Activated CD8-positive, alpha-beta memory T cell treated with anti-CD3 and anti-CD28 coated beads for 48 hours (primary cell): ENCODE measurements at places on chromosomes 2 and 18.

GRCh38 chr2:161243312-161243711, 64.9 kb upstream of the PSMD14 start:
- DNase-seq = no peak

DNA sequence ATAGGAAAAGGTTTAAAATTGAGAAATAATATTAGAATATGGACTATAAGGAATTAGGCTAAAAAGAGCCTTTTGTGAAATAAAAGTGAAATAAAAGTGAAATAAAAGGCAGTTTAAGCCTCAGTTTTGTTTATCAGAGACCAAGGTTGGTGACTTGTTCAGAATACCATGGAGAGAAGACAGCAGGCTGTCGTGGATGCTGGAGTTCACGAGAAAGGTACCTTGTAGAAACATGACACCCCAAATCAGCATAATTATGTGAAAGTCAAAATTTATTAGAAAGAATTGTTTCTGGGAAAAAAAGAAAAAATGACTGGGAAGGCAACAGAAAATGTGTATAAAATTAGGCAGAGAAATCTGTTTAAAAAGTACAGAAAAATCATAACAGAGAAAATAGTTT, 46.5 kb upstream of the SPAG16 start:
- DNase-seq = no peak

DNA sequence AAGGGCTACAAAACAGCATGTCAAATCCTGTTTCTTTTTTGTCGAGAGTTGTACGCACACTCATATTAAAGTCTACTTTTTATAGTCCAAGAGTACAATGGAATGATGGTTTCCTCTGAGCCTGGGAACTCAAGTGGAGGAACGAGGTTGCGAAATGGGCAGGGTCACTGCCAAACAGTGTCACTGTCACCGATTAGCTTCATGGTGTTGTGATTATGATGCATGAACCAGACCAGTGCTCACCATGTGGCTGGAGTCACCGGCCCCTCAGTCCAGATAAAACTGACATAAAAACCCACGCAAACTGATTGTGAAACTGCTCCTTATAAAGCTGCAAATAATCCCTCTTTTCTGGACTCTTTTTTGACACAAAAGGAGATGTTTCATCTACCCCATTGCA, 122.0 kb downstream of the COPS8 start:
- DNase-seq = no peak

GRCh38 chr2:60525899-60526298, 27.6 kb downstream of the BCL11A start:
- no peak for DNase-seq

DNA sequence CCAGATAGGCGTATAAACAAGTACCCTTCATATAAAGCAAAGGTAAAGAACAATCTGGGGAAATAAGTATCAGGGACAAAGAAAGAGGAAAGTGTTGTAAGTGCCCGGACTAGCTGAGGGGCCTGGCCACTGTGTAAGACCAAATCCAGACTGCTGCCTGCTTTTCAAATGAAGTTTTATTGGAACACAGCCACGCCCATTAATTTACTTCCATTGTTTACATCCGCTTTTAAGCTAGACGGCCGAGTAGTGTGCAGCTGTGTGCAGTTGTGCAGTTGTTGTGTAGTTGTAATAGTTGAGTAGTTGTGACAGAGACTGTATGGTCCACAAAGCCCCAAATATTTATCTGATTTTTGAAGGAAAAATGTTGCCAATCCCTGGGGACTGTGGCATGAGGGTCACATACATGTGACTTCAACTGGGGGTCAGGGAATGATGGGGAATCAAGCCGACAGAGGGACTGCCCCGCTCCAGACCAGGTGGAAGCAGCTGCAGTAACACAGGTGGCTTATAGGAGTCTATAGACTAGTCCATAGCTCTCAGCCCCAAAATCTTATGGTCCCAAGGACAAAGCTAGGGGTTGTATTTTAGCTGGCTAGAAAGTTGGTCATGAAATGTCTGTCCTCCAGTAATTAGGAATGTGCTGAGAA, 30.0 kb downstream of the FHL2 start:
- no peak for DNase-seq

GRCh38 chr2:42970151-42970550, 177.8 kb upstream of the HAAO start:
- no peak for DNase-seq

DNA sequence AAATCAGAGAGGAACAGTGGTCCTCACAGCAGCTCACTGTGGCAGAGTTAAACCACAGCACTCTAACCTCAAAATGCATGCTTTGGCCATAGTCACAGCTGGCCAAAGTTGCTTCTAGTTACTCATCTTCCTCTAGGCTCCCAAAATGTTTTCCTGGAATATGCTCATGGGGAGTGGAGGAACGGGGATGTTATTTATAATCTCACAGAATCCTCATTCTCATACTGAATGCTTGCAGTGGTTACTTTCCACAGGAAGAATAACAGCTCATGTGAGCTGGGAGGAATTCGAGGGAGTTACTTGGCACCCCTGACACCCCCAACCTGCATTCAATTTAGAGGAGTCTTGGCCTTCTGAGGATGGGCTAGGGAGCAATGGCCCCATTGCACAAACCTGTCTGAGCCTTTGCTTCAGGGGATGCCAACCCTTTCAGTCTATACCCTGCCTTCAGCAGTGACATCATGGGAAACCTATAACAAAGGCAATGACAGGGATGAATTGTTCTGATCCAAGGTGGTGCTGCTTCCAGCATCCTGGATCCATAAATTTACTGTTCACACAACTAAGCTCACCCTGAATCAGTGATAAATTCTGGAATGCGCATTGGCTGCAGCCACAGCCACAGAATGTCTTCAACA, 22.4 kb upstream of the CCBE1 start:
- DNase-seq = no peak

GRCh38 chr2:216636551-216637450, 3.6 kb downstream of the IGFBP2 start:
- no peak for DNase-seq

- DNase-seq = no peak
Measured at GRCh38 chr2:201234663-201235135, 25.6 kb upstream of the CASP8 start.

GRCh38 chr2:147096671-147097070, 748.2 kb upstream of the ACVR2A start:
- no peak for DNase-seq

- DNase-seq = no peak
Measured at GRCh38 chr2:167249197-167249596, 360.9 kb downstream of the XIRP2 start.

DNA sequence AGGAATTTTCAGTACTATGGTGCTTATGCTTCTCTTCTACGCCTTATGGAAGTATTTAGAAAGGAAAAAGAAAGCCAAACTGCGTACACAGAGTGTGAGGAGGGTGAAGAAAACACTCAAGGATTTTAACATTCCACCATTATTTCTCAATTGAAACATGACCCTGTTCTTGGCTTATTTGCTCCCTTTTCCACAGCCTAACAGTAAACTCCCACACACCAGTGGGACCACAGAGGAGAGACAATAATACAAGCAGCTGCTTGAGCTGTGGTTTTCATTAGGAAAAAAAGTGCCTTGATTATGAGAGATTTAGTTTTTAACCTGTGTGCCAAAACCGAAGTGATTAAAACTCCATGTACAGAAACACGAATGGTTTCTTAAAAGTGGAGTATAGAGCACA, 134.3 kb downstream of the MEP1B start:
- DNase-seq = no peak
